SJSA1 (cell line): ENCODE measurements at places on chromosomes 2 and 18.
A peak's percentile ranks its signal among the peaks of the same experiment; 100 is the strongest.

- DNase-seq: no peak
Observed at GRCh38 chr2:6832596-6833299, 33.0 kb downstream of the CMPK2 start.

DNA sequence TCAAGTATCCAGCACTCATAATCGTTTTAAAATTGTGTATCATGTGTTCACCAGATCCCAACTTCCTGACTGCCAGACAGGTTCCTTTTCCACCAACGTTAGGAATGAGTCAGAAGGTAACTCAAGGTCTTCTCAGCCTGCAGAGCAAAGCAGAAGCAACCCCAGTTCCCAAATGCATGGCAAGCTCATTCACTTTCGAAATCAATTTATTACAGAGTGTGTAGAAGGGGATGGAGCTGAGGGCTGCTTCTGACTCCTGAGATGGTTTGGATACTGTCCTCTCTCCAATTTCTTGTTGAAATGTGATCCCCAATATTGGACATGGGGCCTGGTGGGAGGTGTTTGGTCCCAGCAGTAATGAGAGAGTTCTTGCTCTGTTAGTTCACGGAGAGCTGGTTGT is 114.5 kb downstream of the PIEZO2 start:
- DNase-seq: no peak

DNA sequence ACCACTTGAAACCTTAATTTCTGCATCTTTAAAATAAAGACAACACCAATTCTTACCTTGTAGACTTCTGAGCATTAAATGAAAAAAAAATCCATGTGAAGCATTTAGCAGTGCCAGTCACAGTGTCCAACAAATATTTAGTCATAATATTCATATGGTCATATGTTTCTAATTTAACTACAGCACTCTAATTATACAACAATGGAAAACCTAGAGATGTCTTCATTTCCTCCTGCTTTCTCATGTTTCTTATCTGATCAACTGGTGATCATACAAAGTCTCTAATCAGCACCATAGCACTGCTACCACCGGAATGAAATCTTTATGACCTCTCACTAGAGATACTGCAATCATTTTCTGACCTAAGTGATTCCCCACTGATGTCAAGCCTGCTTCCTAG is 10.2 kb upstream of the SCN3A start:
- no peak for DNase-seq

DNA sequence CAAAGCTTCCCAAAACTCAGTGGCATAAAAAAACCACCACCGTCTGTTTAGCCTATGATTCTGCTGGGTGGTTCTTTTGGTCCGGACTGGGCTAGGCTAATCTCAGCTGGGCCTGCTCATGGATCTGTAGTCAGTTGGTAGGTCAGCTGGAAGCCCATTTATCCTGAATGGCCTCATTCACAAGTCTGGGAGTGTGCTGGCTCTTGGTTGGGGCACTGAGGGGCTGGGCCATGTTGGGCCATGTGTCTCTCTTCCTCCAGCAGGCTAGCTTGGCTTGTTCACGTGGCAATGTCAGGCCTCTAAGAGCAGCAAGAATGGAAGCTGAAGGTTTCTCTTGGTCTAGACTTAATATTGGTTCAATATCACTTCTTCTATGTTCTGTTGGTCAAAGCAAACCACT is 95.7 kb upstream of the HS6ST1 start:
- DNase-seq: no peak

- DNase-seq: no peak
Observed at GRCh38 chr2:162280654-162281053, 37.4 kb upstream of the FAP start.

DNA sequence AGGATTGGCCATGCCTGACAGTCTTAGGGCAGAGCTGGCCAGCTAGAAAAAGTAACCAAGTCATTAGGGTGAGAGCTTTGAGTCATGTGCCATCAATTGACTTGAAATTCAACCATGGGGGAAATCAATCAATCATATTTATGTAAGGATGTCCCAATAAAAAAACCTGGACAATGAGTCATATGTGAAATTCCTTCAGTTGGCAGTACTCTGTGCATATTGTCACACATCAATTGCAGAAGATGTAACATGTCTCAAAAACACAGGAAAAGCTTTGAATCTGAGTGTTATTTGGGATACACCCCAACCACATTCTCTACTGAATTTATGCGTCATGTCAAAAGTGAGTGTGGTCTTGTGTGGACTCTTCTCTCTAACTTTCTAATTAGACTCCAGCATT is 1004.1 kb upstream of the NRXN1 start:
- no peak for DNase-seq

- DNase-seq: no peak
Observed at GRCh38 chr2:37730037-37730818, 58.8 kb upstream of the CDC42EP3 start.

- no peak for DNase-seq
Observed at GRCh38 chr2:171579481-171579880, 57.2 kb downstream of the CYBRD1 start.

- no peak for DNase-seq
Observed at GRCh38 chr18:68694316-68694715, 20.6 kb downstream of the TMX3 start.

DNA sequence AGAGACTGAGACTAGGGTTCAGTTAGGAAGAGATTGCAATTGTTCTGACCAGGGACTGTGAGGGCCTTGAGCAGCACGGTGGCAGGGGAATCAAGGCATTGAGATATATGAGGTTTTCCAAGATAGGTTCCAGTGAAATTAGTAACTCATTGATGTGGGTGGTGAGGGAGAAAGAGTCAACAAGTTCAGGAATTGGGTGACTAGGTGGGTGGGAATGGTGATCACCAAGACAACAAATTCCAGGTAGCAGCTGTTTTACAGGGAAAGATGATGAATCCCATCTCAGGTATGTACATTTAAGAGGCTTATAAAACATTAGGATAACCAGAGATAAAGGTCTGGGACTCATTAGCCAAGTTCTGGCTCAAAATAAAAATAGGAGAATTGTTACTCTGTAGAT is 251.5 kb upstream of the MGAT5 start:
- DNase-seq: no peak

- no peak for DNase-seq
Observed at GRCh38 chr2:58532641-58533040, 291.5 kb upstream of the FANCL start.

DNA sequence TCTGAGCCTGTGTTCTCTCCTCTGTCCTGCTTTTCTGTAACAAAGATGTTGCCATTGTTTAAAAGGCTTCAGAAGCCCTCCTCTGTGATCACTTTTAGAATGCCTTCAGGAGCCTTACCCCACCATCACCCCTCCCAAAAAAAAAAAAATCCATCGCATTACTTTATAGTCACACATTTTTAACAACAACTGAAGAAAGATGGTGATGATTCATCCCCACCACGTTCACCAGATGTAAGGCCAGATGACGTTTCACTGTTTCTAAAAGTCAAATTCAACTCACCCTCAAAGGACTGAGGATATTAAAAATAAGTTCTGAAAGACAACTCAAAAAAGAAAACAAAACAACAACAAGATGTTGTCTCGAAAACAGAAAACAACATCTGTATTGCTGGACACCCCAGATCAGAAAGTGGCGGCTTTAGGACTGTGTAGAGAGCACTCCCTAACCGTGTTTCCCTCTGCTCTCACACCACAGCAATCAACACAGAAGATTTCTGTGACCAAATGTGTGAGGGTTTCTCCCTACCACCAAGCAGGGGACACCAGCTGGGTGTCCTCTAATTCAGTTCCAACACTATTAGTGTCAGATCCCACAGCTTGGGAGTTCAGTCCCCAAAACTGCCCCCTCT is 61.9 kb upstream of the CREB1 start:
- no peak for DNase-seq

GRCh38 chr2:227739351-227739750 is 6.3 kb upstream of the SCYGR8 start:
- DNase-seq: no peak

GRCh38 chr18:46346213-46346612 is 242.0 kb downstream of the HAUS1 start:
- no peak for DNase-seq

DNA sequence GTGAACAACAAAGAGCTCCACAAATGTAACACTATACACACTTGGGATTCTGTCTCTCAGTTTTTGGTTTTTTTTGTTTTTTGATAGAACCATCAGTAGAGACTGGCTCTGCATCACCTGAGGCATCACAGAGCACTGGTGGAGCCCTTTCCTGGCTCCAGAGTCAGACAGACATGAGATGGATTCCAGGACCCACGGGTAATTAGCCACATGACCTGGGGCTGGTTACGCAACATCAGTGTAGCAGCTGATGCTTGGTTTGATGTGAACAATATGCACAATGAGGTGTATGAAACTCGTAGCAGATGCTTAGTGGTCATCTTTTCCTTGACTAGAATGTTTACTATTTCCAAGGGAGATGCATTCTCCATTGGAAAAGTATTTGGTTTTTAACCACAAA is 40.7 kb downstream of the CMPK2 start:
- no peak for DNase-seq

GRCh38 chr2:233012301-233012971 is 620 bp downstream of the NGEF start:
- DNase-seq: peak; percentile 19

DNA sequence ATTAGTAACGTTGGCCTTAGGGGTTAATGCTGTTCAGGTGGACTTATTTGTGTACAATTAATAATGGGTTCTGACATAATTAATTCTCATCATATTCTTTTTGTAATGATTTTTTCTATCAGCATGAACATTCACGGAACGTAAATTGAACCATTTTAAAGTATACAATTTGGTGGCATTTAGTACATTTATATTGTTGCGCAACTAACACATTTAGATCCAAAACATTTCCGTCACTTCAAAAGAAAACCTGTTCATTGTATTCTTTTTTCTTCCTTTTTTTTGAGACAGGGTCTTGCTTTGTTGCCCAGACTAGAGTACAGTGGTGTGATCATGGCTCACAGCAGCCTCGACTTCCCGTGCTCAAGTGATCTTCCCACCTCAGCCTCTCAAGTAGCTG is 65.8 kb downstream of the BOD1L2 start:
- DNase-seq: no peak

- DNase-seq: no peak
Observed at GRCh38 chr2:124149571-124149970, 124.5 kb downstream of the CNTNAP5 start.

GRCh38 chr18:9426753-9427152 is 48.6 kb upstream of the RALBP1 start:
- DNase-seq: no peak

GRCh38 chr2:43127208-43127940 is 99.0 kb downstream of the ZFP36L2 start:
- peak; percentile 77 for DNase-seq

GRCh38 chr2:155060896-155061295 is 362.4 kb downstream of the KCNJ3 start:
- no peak for DNase-seq

DNA sequence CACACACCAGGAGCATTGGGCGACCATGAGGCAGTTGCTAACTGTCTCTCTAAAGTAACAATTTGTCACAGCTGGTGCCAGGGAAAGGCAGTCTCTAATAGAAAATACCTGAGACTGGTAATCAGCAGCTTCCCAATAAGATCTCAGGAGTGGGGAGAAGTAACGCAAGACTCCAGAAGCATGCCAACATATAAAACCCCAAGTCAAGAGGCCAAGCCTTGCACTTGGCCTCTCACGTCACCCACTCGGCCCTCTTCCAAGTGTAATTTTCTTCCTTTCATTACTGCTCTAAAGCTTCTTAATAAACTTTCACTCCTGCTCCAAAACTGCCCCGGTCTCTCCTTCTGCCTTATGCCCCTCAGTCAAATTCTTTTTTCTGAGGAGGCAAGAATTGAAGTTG is 455.6 kb upstream of the ACVR2A start:
- DNase-seq: no peak

- no peak for DNase-seq
Observed at GRCh38 chr18:58567453-58568196, 61.3 kb downstream of the ALPK2 start.

DNA sequence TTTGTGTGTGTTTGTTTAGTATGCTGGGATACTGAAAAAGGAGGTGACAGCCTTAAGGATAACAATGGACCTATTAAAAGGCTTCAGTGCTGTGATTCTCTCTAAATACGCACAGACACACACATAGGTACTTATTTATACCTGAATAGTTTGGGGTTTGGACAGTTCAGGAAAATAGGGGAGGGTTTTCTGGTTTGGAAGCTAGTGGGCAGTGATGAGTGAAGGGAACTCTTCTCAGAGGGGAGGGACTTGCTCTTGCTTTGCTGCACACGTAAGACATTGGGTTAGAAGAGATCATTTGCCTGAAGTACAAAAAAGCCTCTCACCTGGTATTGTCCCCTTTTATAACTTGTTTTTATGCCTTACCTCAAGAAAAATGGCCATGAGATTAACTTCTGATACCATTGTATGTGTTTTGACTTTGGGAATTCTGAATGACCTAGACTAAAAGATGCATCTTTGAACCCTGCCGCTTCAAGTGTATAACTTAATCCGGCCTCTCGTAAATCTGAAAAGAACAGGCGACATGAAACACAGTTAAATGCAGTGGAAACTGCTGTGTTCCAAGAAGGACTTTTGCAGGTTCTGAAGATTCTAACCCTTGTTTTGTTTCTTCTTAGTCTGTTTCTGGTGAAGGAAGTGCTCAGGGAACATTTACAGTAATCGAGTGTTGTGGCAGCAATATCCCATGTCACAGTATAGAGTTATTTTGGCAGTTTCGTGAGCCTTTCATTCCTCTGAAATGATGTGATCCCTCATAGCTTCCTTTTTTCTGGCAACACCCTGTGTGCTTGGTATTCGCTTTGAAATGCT is 2.5 kb downstream of the CRIM1 start:
- peak; percentile 88 for DNase-seq

GRCh38 chr2:143398781-143399180 is 269.6 kb downstream of the ARHGAP15 start:
- no peak for DNase-seq

- DNase-seq: no peak
Observed at GRCh38 chr2:129763966-129764365, 215.5 kb upstream of the RAB6C start.

DNA sequence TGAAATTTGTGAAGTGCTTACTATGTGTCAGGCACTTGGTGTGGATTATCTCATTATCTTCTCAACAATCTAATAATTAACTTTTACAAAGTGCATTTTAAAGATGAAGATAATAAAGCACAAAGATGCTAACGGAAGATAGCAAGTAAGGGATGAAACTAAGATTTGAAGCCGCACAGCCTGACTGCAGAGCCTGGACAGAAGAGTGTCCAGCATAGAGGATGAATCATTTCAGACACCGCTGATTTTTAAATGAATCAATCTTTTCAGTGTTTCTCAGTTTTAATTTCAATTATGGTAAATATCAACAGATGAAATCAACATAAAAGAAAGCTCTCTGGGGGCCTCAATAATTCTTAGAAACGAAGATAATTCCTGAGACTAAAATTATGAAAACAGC is 24.5 kb upstream of the STAM2 start:
- no peak for DNase-seq

DNA sequence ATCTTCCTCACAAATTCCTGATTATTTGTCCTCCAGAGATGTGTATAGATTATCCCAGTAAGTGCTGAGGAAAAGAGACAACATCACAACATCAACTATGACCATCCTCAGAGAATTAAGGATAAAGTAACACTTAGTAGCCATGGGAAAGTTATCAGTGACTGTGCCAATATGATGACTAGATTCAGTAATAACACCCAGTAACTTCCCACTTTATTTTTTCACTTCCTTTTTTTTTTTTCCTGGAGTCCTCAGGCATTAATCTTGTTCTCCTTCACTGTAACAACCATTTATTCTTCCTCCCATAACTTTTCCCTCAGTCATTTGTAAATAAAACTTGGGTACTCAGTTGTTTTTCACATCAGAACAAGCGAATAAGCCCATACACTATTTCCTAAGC is 16.7 kb upstream of the PID1 start:
- DNase-seq: no peak

GRCh38 chr18:5152343-5153020 is 44.6 kb downstream of the AKAIN1 start:
- no peak for DNase-seq

- no peak for DNase-seq
Observed at GRCh38 chr2:209788925-209789324, 17.3 kb downstream of the UNC80 start.
